ENCODE measurements at places on chromosomes 4 and X.

DNA sequence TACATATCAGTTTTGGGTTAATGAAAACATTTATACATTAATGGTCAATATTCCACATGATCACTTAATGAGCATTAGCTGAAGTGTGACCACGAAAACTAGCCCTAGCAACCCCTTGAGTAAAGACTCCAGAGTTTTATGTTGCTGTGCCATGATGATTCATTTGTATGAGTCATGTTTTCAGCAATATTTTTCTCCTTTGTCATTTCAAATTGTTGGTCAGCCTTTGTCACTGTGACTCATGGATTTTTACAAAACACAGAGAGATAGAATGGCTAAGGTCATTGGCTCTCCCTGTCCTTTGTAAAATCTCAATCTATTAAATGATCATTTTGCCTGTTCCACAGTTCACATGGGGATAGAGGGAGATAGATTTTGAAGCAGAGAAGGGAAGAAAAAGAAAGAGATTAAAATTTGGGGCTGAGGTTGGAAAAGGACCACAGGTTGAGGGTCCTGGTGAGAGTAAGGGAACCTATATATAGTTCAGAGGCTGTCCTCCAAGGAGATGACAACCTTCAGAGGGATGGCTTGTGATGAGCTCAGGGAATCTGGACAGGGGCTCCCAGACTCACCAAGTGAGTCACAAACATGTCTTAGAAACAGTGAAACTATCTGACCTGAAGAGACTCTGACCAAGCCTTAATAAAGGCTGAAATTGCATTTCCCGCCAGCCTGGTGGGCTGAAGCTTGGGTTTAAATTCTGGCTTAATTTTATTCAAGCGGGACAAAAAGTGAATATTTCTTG, 25.6 kb downstream of the NR0B1 start:
- DNase-seq, result peak; percentile 41

DNA sequence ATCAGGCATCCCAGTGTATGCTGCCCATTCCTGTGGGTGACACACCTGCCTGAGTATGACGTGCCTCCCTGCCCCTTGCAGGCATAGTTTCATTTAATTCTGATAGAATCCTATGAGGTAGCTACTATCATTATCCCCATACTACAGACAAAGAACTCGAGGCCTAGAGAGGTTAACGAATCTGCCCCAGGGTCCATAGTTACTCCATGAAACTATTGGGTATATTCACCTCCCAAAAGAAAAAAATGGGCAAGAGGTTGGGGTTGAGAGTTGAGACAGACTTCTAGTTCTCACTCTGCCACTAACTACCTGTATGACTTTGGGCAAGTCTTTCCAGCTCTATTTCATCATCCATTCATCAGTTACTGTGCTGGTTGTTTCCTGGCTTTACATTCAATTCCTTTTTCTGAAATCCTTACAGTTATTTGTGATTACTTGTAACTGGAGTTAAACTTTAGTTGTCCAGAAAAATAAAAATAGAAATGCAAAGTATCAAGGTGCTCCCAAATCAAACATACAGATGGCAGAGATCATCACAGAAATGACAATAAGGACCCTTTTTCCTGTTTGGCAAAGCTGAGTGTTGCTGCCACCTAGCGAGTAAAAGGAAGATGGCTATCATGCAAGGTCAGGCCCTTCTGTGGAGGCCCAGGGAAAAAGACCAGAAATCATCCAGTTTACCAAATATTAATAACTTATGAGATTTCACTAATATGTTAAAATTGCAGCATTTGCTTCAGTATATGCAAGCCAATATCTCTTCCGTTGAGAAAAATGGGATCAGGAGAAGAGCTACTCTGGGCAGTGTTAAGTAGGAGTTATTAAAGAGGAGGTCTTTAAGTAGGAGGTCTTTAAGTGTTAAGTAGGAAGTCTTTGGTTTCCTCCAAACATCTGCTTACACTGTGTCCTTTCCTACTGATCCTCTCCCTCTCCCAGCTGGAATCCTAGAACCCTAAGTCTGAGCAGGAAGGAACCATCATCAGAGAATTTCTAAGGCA, 17.1 kb upstream of the MAP7D3 start:
- DNase-seq, result peak; percentile 38

DNA sequence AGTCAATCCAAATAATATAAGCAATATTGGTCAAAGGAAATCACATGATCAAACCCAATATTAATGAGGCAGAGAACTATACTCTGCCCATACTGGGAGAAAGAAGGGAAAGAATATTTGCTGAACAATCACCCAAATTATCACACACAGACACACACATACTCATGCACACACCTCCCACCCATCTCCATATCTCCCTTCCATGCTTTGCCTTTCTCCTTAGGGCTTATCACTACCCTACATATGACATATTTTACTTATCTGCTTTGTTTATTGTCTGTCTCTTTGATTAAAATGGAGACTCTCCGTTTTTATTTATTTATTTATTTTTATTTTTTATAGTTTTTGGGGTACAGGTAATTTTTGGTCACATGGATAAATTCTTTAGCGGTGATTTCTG, 112.9 kb upstream of the NHS start:
- DNase-seq, result no peak

- DNase-seq, result no peak
Observed at GRCh38 chr4:152342293-152342692, 193.6 kb downstream of the FBXW7 start.

- no peak for DNase-seq
Observed at GRCh38 chrX:12958059-12958458, 16.9 kb upstream of the TMSB4X start.

- DNase-seq, result no peak
Observed at GRCh38 chr4:135359128-135359527, 1157.5 kb upstream of the PABPC4L start.

All from hematopoietic multipotent progenitor cell (in vitro differentiated cells).